Vagina (tissue), 2 donors: ENCODE measurements at places on chromosomes 1 and 21. TPM values are rescaled to one million over a fixed set of nuclear protein-coding genes. Genes with fewer than 3 reads are reported as not detected.

DNA sequence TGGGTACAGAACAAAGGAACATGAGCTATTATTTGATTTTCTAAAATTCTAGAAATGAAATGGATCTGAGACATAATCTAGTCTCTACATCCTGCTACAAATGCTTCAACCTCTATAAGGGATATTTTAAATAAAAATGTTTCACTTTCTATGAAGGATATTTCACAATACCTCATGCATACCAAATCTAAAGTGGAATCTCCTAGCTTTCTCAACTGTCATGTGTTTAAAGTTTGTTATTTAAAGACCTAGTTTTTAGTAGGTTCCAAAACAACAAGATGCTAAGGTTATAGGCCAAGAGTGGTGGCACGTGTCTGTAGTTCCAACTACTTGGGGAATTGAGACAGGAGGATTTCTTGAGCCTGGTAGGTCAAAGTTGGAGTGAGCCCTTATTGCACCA, 47.6 kb downstream of the KDM5B start:
- no peak for DNase-seq

- DNase-seq, result no peak
Measured at GRCh38 chr1:13725714-13726175, 25.8 kb downstream of the PRDM2 start.

DNA sequence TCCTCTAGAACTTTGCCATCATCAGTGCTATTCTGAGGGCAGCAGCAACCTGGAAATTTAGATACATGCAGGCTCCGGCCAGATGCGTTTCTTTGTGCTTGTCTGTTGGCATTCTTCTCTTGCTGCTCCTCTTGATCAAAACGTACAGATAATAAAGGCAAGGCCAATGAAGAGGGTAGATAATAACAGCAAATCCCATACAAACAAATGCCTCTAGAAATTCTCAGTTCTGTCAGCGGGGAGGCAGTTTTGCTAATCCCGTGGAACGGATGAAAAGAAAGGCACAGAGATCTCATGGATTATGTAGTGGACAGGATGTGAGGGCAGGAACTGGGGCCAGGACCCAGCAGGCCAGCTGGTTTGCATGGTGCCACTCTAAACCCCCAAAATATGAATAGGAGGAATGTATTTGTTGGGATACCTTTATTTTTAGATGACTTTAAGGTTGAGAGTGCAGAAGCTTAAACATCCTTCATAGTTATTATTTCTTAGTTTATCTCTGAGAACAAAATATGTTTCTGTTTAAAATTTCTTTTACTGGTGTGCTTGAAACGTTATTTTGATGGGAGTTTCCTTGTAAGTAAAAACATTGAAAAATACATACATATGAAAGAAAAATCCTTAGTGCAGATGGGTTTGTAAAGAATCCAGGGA, 1.5 kb downstream of the ITSN1 start:
- no peak for DNase-seq

GRCh38 chr1:6625584-6626149, 999 bp downstream of the THAP3 start:
- DNase-seq, result no peak

HSD3B1 gene
- not detected for total RNA-seq

DNA sequence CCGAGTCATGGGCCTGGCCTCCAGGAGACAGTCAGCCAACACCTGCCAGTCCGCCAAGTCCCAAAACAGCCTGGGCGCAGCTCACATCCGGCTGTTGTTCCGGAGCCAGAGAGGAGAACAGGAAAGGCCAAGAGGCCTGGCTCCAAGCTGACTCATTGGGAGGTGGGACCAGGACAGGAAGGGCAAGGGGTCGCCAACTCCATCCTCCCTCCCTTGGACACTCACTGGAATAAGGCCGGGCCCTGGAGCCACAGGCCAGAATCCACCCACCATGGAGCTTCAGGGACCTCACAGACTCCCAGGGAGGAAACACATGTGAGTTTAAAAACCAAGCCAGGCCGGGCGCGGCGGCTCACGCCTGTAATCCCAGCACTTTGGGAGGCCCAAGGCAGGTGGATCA, 25.1 kb upstream of the CLIC4 start:
- DNase-seq, result no peak

TSPAN1 gene
- 3.9 TPM for total RNA-seq

DNA sequence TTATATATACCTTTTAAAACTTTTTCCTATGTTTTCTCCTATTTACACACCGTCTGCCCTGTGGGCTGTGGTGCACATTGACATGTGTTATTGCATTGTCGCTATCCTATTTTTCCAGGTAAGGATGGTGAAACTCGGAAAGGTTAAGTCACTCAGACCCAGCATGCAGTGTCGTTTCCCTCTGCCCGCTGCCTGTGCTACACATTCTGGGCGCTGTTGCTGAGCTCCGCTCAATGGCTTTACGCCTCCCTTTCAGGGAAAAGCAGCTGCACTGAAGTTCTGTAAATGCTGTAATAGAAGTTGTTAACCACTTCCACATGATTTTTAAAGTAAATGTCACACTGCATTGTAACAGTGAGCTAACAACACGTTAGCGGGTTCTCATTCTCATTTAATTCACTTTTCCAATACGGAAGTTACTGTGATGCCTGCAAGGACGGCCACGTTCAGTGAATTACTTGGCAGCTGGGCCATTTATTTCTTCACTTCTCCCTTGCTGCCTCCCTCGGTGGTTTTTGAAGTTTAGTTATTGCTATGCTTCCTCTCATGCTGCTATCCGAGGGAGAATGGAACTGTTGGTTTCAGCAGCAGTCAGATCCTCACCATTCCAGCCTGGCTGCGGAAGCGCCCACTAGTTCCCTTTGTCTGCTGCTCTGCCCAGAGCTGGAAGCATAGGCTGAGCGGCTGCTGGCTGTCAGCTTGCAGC, 288.7 kb downstream of the SPATA17 start:
- DNase-seq, result no peak

GRCh38 chr1:95371666-95372282, 137.8 kb downstream of the RWDD3 start:
- DNase-seq, result no peak

SLC30A10 gene
- 0.25 TPM for total RNA-seq

DNA sequence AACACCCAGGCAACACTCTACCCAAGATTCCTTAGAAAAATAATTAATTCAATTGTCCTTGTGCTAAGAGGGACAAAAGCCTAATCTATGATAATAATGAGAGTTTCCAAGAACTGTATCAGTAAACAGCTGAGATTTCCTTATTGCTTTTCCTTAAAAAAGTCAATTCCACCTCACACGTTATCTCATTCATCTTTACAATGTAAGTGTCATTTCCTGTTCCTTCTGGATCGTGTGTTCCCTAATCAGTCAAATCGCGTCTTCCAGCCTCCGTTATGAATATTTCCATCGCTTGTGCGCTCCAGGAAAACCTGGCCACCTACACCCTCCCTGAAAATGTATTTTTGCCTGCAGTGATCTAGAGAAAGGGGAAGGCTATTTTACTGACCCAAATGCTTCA, 23.9 kb upstream of the CLDN17 start:
- DNase-seq, result no peak
